ENCODE measurements at places on chromosomes 13 and 19. TPM values are rescaled to one million over a fixed set of nuclear protein-coding genes. Genes with fewer than 3 reads are reported as not detected.

The KCNC3 gene
- total RNA-seq, result 1.5 TPM

The SLC7A9 gene
- 0.48 TPM for total RNA-seq

The IRS2 gene
- 18.2 TPM for total RNA-seq

The CASP14 gene
- not detected for total RNA-seq

The CNMD gene
- not detected for total RNA-seq

The GJA3 gene
- 1.2 TPM for total RNA-seq

The CCDC70 gene
- 0.14 TPM for total RNA-seq

The LIM2 gene
- not detected for total RNA-seq

The AXL gene
- 127 TPM for total RNA-seq

The WDR18 gene
- 73.6 TPM for total RNA-seq

The ZNF610 gene
- not detected for total RNA-seq

The CGB2 gene
- 0.54 TPM for total RNA-seq

The CYP2A6 gene
- total RNA-seq, result not detected

The RNF113B gene
- total RNA-seq, result not detected

The CLEC11A gene
- 10.6 TPM for total RNA-seq

The RXFP2 gene
- total RNA-seq, result not detected

The ZNF799 gene
- 1.5 TPM for total RNA-seq

The ZFP14 gene
- 3.1 TPM for total RNA-seq

The UFM1 gene
- 27.1 TPM for total RNA-seq

The DENND1C gene
- total RNA-seq, result 0.30 TPM

The CPB2 gene
- total RNA-seq, result not detected

The CD79A gene
- total RNA-seq, result 1.0 TPM

The ADAMTSL5 gene
- total RNA-seq, result 2.7 TPM

The ZNF506 gene
- total RNA-seq, result 0.23 TPM

The TRMT1 gene
- 38.0 TPM for total RNA-seq

The GNG8 gene
- not detected for total RNA-seq

The GSX1 gene
- total RNA-seq, result not detected

The FLT1 gene
- 0.02 TPM for total RNA-seq

The ZNF544 gene
- total RNA-seq, result 18.4 TPM

The NMRK2 gene
- total RNA-seq, result not detected

The RGS9BP gene
- total RNA-seq, result 0.54 TPM

The ELSPBP1 gene
- total RNA-seq, result not detected

The ABHD8 gene
- 4.5 TPM for total RNA-seq

The KRTDAP gene
- total RNA-seq, result not detected

The ZNF677 gene
- not detected for total RNA-seq

The TMEM205 gene
- total RNA-seq, result 133 TPM

The NRTN gene
- total RNA-seq, result 0.58 TPM

The ZNF112 gene
- 1.1 TPM for total RNA-seq

The CACNG8 gene
- 1.1 TPM for total RNA-seq

The ZNF473 gene
- 10.8 TPM for total RNA-seq

The ZSCAN5B gene
- not detected for total RNA-seq

The RASAL3 gene
- not detected for total RNA-seq

The MTIF3 gene
- 18.1 TPM for total RNA-seq

The CCDC8 gene
- total RNA-seq, result not detected

The RPS15 gene
- total RNA-seq, result 1,761 TPM

The DPF1 gene
- 3.5 TPM for total RNA-seq

The PSG4 gene
- total RNA-seq, result 1.2 TPM

The TUBB4A gene
- total RNA-seq, result 4.9 TPM

The ZNF561 gene
- 9.3 TPM for total RNA-seq

The KCNJ14 gene
- 1.1 TPM for total RNA-seq

The ADGRE2 gene
- 1.0 TPM for total RNA-seq

The POSTN gene
- not detected for total RNA-seq

The PTPRH gene
- total RNA-seq, result 4.3 TPM

The ZNF728 gene
- total RNA-seq, result not detected
